Colonic mucosa (tissue), 4 donors: ENCODE measurements at places on chromosomes 6 and 20. TPM values are rescaled to one million over a fixed set of nuclear protein-coding genes. Genes with fewer than 3 reads are reported as not detected.

DNA sequence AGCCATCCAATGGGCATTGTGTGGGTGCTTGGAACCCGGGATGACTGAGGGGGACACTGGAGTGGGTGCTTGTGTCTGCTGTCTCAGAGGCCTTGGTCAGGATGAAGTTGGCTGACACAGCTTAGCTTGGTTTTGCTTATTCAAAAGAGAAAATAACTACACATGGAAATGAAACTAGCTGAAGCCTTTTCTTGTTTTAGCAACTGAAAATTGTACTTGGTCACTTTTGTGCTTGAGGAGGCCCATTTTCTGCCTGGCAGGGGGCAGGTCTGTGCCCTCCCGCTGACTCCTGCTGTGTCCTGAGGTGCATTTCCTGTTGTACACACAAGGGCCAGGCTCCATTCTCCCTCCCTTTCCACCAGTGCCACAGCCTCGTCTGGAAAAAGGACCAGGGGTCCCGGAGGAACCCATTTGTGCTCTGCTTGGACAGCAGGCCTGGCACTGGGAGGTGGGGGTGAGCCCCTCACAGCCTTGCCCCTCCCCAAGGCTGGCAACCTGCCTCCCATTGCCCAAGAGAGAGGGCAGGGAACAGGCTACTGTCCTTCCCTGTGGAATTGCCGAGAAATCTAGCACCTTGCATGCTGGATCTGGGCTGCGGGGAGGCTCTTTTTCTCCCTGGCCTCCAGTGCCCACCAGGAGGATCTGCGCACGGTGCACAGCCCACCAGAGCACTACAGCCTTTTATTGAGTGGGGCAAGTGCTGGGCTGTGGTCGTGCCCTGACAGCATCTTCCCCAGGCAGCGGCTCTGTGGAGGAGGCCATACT is 49.4 kb downstream of the PYGB start:
- no peak for DNase-seq

GRCh38 chr20:56636716-56637115 is 7.6 kb downstream of the TFAP2C start:
- DNase-seq: no peak

DNA sequence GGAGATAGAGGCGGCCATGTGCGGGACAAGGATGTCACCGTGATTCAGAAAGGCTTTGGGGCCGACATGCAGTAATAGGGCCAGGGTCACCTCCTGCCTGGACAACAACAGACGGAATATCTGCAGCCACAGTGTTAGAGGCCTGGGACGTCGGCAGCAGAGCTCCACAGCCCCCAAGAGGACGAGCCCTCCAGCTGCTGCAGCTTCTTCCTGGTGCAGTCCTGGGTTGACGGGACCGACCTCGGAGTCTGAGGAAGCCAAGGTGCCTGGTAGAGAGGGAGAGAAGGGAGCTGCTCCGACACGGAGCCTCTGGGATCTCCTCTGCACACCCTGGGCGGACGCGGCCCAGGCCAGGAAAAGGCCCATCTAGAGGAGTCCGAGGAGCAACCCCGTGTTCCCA is 23.2 kb upstream of the CHRNA4 start:
- no peak for DNase-seq

DNA sequence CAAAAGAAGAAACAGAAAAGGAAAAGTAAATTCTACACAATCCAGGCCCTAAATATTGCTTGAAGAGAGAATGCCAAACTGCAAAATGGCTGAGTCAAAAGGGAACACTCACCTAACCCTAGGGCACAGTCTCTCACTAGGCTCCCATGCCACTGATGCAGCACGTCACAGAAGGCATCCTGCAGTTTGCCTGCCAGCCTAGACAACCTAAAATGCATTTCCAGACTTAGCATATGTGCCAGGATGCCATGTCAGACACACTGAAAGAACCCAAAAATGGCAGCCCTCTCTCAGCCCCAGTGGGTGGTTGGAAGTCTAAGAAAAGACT is 10.6 kb upstream of the SIRPD start:
- DNase-seq: no peak

DNA sequence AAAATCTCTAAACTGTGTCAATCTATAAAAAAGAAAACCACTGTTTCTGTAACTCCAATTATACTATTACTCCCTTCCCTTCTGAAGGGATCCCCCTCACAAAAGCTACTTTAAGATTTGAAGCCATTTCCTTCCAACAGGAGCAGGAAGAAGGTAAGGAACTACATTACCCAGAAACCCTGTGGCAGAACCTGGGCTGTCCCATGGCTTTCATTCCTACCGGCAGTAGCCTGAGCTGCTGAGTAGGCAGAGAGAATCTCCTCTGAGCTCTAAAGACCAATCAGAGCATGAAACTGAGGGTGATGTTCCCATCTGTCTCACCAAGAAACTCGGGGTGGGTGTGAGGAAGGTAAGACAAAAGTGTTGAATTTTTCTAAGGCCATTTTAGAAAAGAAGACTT is 108.0 kb upstream of the LRFN2 start:
- DNase-seq: no peak

DNA sequence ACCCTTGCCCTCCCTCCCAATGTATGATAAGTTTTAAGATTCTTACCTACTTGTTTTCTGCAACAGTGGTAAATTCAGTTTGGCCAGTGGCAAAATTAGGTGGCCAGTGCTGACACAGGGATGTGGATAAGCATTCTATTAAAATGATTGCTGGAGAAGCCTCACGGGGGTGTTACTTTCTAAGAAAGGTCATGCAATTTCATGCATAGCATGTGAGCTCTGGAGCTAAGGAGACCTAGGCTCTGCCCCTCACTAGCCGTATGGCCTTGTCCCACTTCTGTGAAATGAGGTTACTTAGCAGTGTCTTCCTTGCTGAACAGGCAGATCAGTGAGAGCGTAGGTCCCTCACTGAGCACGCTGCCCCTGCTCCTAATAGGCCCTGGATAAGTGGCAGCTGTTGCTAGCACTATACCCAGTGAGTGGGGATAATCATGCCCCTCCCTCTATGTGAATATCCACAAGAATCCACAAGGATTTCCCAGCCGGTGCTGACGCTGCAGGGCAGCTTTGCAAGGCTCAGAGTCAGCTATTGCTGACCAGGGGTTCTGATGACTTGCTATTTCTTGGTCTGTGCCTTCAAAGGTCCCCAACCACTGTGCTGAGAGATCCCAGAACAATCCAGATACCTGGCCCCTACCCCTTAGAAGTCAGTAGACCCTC is 86.5 kb upstream of the MRPS10 start:
- DNase-seq: no peak

DNA sequence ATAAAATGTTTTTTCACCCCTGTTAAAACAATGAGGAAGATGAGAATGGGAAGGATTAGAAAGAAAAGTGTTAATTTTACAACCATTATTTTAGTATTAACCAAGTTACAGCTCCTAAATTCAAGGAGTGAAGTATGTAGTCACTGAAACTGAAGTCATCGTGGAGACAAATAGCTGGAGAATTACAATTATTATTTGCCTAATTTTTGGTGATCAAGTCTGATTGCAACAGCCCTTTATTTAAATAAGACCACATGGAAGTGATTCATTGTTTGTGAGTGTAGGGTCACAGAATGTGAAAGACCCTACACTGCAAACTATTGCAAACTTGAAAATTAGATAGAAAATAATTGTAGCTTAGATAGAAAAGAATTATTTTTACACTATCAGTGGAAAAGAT is 292.4 kb downstream of the CENPW start:
- no peak for DNase-seq

GRCh38 chr6:38739532-38739931 is 24.4 kb downstream of the DNAH8 start:
- DNase-seq: no peak

The MOCS1 gene
- total RNA-seq: 9.6 TPM

The SGK2 gene
- total RNA-seq: 82.3 TPM

The NUDT3 gene
- total RNA-seq: 16.2 TPM

The CFB gene
- 60.6 TPM for total RNA-seq

The GPLD1 gene
- total RNA-seq: 0.84 TPM

The PRL gene
- total RNA-seq: not detected

The FAM217A gene
- total RNA-seq: not detected
